ENCODE measurements at places on chromosomes 3 and 15. TPM values are rescaled to one million over a fixed set of nuclear protein-coding genes. Genes with fewer than 3 reads are reported as not detected.

DNA sequence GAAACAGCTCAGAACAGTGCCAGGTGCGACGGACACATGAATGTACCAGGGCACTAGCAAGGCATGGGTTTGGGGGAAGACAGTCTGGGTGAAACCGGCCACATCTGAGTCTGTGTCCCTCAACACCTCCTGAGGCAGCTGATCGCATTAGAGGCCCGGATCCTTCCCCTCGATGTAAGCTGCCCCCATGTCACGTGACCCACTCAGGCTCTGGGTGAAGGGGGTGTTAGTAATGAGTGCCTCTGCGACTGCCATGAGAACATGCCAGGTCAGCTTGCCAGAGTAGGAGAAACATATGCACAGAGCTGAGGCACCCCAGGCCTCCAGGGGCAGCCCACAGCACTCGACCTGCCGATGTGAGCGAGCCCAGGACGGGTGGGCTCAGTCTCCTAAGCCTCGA is 29.7 kb downstream of the PRR23E start:
- no peak for DNase-seq

GRCh38 chr3:179163503-179163902 is 15.3 kb downstream of the PIK3CA start:
- DNase-seq = no peak

- DNase-seq = peak; percentile 87
Measured at GRCh38 chr15:52568601-52569585, at the start of gene ARPP19. Gene ARPP19 (minus strand): TSS chr15:52569030. CDS start chr15:52568892, 138 bp downstream.

DNA sequence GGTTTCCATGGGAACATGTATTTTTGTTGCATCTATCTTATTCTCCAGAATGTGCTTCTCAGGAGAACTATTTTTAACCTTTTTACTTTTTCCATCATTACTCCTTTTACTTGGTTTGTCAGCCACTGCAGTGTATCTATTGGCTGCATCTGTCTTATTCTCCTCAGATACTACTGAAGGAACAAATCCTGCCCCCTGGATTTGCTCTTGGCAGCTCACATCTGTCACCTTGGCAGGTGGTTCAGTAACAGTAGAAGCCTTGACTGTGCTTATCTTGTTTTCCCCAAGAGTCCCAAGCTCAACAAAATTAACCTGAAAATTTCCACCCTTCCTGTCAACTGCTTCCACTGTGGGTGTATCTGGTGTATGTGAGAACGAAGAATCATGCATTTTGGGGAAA is 106.0 kb downstream of the MAP4 start:
- no peak for DNase-seq

DNA sequence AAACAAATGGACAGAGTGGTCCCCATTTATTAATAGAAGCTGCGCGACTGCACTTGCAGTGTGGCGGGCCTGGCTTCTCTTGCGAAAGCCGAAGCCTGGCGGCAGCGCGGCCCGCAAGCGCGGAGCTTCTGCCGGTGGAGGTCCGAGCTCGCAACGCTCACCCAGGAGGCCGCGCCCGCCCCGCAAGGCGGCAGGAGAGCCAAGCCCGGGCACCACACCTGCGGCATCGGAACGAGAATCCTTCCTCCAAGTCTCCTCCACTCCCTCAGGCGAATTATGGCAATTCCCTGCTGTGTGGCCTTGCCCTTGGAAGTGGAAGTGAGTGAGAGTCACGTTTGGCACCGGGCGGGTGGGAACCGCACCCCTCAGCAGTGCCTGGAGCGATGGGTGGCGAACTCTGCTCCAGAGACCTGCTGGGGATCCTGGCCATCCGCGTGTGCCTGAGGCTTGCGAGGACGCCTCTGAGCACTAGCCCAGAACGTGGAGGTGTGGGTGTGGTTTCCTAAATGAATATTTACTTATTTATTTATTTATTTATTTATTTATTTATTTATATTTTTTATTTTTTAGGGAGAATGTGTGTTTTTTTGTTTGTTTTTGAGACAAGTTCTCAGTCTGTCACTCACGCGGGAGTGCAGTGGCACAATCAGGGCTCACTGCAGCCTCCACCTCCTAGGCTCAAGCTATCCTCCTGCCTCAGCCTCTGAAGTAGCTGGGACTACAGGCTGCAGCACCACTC is 133.7 kb upstream of the UBE2E1 start:
- peak; percentile 68 for DNase-seq

DNA sequence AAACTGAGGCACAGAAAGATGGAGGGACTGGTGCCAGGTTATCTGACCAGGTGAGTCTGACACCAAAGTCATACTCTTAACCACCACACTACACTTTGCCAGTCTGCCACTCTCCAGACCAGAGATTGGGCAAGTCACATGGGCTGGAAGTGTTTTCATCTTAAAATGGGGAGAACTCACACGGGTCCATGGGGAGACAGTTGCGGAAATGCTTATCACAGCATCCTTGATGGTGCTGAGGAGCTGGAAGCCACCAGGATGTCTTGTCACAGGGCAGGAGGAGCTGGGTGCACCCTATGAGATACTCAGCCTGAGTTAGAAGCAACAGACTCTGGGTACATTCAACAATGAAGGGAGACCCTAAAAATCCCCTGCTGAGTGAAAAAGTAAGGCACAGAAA is 4.8 kb downstream of the GALNT15 start:
- no peak for DNase-seq

- peak; percentile 11 for DNase-seq
Measured at GRCh38 chr3:155088706-155089345, 8.7 kb downstream of the MME start.

DNA sequence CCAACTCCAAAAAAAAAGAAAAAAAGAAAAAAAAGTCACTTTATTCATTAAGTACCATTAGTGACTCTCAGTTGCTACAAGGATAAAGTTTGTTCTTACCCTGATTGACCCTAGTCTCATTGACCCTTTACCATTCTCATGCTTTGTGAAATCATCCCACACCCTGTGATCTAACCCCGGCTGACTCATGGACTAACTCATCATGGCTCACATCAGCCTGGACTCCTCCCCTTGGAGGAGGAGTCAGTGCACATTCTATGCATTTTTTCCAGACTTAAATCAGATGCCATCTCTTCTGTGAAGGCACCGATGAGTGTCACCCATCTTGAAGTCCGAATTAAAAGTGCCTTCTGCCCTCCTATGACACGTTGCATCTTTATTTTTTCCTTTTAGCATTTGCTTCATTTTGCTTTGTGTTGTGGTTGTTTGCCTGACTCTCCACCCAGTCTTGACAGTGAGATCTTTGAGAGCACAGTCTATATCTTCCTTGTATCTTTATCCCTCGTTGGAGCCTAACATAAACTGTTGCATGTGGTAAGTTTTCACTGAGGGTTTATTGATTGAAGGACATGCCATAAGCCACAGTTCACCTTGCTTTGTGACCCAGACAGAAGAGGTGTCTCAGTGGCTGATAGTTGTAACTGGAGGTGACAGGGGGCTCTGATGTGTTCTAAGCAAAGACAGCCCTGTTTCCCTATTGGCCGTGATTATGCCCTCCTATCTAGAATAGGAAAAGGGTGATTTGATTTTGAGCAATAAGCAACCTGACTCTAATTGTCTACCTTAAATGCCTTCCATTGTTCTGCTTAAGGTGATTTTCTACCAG is 72.1 kb downstream of the IL1RAP start:
- DNase-seq = peak; percentile 93

DNA sequence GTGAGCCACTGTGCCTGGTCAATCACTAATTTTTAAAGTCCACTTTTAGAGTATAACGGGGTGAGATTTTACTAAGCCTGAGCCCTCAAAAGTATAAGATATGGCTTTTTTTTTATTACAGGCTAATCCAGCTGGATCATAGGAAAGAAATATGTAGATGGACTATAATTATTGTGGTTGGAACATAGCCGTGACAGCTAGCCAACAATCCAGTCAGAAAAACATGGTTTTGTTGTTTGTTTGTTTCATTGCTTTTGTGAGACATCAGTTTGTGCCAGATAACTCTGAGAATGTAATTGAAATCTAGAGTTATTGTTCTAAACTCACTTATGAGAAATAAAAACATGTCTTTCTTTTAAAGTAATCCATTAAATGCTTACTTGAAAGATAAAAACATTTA is 37.3 kb upstream of the ATOSA start:
- DNase-seq = no peak

GRCh38 chr3:14290631-14291385 is 111.6 kb upstream of the SLC6A6 start:
- no peak for DNase-seq

DNA sequence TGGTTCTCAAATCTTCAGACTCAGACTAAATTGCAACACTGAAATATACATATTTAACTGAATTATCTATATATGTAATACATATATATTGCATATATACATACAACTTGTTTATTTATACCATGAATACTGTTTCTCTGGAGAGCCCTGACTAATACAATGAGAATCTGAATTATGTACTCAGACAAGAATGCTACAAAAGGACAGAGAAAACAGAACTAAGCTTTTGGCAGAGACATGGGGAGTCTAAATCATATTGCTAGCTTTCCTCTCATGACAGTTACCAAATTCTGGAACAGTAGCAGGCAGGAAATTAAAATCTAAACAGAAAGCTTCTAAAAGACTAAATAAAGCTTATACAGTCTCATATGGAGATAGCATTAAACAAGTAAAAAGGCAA is 142.4 kb upstream of the KCNMB2 start:
- DNase-seq = peak; percentile 61

- DNase-seq = no peak
Measured at GRCh38 chr3:195699860-195700259, 20.9 kb upstream of the MUC20 start.

GRCh38 chr15:101803676-101804075 is 367 bp downstream of the OR4F6 start:
- no peak for DNase-seq

- peak; percentile 49 for DNase-seq
Measured at GRCh38 chr3:41328926-41329325, 129.6 kb downstream of the CTNNB1 start.

DNA sequence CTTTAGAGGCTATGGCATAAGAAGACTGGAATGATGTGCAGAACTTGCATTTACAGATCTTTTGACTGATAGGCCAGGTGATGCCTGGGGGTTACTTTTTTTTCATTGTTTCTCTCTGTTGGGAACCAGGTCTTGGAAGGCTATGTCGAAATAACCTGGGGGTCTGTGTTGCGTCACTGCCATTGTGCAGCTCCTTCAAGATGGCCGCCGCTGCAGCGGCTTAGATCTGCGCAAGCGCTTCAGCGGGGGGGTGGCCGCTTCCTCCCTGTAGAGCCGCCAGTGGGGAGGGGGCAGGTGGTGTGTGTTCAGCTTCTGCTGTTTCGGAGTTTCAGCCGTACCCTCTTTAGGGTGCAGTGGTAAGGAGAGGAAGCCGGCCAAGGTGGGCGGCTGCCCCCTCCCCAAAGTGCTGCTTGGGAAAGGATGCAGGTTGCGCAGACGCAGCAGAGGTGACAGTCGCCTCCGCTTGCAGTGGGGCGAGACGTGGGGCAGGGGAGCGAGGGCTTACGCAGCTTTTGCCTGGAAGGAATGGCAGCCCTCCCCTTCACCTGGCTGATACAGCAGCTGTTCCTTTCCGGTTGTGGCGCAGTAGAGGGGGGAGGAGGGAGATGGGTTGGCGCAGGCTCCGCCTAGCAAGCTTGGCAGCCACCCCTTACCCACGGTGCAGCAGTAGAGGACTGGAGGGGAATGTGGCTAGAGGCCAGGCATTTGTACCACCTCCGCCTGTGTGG is 1.5 kb downstream of the SNRPN start:
- DNase-seq = peak; percentile 52

DNA sequence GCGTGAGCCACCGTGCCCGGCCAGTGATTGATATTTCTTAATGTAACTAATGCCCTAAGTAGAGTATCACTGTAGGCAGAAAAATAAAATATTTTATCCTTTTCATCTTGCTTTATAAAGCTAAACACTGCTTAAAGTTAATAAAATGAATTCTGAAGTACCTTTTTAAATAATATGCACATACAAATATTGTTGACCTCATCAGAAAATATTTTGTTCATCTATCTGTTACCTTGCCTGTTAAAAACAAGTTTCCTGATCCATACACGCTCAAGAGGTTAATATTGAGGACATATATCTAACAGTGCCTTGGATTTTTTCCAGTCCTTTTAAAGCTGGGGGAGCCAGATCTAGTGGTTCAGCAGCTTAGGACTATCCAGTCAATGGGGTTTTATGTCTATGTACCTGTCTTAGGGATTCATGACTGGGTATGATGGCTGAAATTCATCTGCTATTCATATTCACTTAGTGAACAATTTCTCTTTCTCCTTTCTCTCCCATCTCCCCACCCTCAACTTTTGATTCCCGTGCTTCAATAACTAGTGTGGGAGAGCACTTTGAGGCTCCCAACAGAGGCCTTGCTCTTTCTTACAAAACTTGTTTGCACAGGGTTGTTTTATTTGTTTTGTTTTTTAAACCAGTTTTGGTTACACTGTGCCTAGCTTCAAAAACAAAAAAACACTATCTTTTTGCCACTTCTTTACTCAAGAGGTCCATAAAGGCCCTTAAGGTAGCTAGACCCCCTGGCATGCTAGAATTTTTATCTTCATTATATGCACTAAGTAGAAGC is 7.0 kb downstream of the SLC25A36 start:
- no peak for DNase-seq

DNA sequence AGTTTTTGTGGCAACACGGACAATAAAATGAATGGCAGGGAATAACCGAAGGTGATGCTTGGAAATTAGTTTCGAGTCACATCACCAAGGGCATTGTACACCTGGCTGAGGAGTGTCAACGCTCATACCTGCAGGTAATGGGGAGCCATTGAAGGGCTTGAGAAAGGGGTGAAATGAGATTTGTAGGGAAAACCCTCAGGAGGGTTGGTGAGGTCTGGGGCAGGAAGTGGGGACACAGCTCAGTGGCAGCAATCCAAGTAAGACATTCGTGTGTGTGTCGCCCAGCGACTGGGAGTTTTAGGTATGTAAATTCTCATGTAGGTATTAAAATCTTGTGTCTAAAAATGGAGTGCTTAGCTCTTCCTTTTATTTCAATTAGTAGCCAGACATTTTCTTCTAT is 14.3 kb downstream of the PARP14 start:
- DNase-seq = no peak

- DNase-seq = no peak
Measured at GRCh38 chr15:94297558-94297957, 66.2 kb downstream of the MCTP2 start.

DNA sequence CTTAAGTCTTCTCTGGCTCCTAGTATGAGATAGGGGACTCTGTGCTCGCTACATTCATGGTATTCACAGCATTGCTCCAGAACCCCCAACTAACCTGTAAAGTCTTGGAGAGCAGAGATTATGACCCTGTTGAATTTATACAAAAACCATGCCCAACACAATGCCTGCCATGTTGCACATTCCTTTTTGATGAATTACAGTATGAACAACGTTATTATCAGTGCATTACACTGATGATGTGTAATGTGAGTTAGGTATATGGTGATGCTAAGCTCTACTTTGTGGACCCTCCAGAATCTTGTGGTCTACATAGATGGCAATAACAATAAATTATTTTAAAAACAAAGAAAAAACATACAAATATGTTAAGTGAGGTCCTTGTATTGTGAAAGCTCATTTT is 64.3 kb downstream of the EOMES start:
- peak; percentile 30 for DNase-seq

Gene CCRL2
- 6.0 TPM for total RNA-seq

Gene CYP1A1
- total RNA-seq = 2.3 TPM

Gene MCTP2
- total RNA-seq = 6.2 TPM

Gene CFAP100
- not detected for total RNA-seq

Gene CCDC39
- not detected for total RNA-seq

Gene CCR8
- not detected for total RNA-seq

Gene IMP3
- 92.6 TPM for total RNA-seq

All from PC-3 (cell line).